ENCODE measurements at places on chromosomes 3 and 15. TPM values are rescaled to one million over a fixed set of nuclear protein-coding genes. Genes with fewer than 3 reads are reported as not detected.

DNA sequence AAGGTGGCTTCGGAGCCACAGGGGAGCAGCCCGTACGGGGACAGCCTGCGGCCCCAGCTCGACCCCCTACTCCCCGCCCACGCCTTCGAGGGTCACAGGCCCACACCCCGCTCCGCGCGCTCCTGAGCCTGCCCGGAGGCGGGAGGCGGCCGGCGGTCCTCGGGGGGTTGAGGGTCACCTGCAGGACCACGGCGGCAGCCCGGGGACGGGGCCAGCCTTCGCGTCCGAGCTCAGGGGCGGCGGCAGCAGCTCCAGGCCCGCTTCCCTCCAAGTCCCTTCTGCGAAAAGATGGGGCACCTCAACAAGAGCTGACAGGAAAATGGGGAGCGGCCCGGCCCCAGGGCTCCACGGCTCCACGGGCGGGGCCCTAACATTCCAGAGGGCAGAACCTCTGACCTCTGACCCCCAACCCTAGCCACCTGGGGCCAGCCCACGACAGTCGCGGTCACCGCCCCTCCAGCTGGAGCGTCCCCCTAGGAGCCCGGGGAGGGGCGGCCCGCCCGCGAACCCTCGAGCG lies 428 bp downstream of the LYSMD4 start:
- no peak for DNase-seq

Gene UPK1B
- 4.3 TPM for total RNA-seq

DNA sequence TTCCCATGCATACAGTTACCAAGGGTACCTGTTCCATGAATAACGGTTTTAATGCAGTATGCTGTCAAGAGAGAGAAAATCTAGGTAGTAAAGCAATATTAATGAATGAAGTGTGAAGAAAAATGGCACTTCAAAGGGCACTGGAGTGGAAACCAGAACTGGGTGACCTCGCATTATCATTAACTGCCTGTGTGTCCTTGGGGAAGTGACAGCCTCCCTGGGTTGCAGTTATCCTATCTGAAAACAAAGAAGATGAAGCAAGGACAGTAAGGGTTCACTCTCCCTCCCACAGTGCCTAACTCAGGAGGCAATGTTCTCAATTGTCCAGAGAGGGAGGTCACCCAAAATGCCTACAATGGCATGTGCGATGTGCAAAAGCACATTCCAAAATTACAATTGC lies 15.1 kb downstream of the MTHFS start:
- DNase-seq: no peak

GRCh38 chr15:70063261-70063925 lies 34.3 kb downstream of the TLE3 start:
- DNase-seq: no peak

DNA sequence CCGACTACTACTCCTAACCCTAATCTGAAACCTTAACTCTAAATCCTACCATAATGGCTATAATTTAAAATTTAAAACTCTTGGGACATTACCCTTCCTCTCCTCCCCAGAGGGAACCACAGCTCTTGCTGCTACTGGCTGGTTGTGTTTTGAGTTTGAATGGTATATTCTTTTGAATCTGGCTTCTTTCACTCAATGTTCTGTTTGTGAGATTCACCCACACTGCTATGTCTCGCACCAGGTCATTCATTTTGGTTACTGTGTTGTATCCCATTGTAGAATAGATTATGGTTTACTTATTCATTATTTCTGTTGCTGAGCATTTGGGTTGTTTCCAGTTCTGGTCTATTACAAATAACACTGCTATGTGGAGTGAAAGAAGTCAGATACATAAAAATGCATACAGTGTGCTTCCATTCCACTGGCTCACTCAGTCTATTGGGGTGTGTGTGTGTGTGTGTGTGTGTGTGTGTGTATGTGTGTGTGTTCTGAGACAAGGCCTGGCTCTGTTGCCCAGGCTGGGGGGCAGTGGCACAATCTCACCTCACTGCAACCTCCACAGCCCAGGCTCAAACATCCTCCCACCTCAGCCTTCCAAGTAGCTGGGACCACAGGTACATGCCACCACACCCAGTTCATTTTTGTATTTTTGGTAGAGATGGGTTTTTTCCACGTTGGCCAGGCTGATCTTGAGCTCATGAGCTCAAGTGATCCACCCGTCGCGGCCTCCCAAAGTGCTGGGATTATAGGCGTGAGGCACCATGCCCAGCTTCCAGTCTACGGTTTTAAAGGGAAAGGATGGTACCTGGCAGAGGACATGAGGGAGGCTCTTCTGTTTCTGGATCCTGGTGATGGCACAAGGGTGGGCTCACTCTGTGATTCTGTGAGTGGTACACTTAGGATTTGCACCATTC lies 19.2 kb upstream of the SYNM start:
- DNase-seq: no peak
